Adipocyte (in vitro differentiated cells): ENCODE measurements at places on chromosomes 13 and 19.

DNA sequence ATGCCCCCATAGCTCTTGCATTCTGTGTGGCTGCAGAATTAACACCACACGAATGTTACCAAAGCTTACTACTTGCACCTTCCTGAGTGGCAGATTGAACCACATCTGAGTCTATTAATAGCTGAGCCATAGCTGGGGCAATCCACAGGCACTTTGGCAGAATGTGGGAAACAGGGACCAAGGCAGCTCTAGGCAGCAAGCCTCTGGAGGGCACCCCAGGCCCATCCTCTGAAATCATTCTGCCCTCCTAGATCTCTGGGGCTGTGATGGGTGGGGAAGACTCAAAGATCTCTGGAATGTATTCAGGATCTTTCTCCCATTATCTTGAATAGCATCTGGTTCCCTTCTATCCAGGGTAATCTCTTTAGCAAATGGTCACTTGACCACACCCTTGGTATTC lies 139.3 kb downstream of the TNFRSF19 start:
- DNase-seq = no peak

DNA sequence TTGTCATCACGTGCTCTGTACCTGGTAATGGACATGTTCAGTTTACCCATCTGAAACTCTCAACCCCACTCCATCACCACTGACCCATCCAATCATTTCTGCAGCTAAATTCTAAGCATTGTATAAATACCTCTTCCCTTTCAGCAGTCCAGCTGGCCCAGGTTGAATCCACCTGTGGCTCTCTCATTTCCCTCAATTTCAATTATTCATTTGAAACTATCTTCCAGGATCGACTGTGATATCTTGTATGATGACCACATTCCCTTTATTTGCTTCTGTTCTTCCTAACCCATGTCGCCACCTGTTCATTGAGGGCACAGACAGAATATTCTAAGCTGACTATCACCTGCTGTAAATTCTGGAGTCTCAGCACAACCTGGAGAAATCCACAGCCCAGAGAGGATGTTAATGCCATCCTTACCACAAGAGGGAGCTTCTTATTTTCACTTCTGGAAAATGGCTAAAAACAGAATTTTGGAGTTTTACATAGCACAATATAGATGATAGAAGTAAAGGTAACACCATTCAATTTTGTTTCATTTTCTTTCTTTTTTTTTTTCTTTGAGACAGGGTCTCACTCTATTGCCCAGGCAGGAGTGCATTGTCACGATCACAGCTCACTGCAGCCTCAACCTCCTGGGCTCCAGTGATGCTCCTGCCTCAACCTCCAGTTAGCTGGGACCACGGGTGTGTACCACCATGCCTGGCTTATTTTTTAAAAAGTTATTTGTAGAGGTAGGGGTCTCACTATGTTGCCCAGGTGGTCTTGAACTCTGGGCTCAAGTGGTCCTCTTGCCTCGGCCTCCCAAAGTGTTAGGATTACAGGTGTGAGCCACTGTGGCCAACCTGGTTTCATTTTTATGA lies 38.6 kb downstream of the ZNF823 start:
- DNase-seq = peak; percentile 78

GRCh38 chr19:35755131-35755549 lies 1.7 kb downstream of the HSPB6 start:
- no peak for DNase-seq

- DNase-seq = no peak
Observed at GRCh38 chr19:46844067-46844489, 6.6 kb downstream of the AP2S1 start.

- no peak for DNase-seq
Observed at GRCh38 chr19:1067341-1067957, 482 bp downstream of the ARHGAP45 start.

DNA sequence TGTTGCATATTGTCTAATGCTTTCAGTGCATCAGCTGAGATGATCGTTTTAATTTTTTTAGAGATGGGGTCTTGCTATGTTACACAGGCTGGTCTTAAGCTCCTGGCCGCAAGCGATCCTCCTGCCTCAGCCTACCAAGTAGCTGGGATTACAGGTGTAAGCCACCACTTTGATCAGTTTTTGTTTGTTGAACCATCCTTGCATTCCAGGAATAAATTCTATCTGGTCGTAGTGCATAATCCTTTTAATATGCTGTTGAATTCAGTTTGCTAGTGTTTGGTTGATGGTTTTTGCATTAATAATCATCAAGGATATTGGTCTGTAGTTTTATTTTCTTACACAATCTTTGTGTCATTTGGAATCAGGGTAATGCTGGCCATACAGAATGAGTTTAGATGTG lies 4.4 kb downstream of the ZNF211 start:
- DNase-seq = no peak

DNA sequence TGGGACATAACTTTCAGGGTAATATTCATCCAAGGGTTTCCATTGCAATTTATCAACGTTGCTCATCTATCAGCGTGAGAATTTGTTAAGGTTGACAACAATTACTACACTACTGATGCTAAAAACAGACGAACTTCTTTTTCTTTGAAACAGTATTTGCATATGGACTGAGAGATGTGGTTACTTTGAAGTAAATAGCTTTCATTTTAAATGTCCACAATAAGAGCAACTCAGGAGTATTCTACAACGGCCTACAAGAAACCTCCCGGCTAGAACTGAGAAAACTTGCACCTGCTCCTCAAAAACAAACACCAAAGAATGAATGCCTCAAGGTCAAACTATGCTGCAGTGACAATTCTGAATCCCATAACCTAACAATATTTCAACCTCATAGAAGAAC lies 238.4 kb downstream of the IRS2 start:
- no peak for DNase-seq

GRCh38 chr13:46649816-46650215 lies 96.8 kb downstream of the LRCH1 start:
- no peak for DNase-seq

DNA sequence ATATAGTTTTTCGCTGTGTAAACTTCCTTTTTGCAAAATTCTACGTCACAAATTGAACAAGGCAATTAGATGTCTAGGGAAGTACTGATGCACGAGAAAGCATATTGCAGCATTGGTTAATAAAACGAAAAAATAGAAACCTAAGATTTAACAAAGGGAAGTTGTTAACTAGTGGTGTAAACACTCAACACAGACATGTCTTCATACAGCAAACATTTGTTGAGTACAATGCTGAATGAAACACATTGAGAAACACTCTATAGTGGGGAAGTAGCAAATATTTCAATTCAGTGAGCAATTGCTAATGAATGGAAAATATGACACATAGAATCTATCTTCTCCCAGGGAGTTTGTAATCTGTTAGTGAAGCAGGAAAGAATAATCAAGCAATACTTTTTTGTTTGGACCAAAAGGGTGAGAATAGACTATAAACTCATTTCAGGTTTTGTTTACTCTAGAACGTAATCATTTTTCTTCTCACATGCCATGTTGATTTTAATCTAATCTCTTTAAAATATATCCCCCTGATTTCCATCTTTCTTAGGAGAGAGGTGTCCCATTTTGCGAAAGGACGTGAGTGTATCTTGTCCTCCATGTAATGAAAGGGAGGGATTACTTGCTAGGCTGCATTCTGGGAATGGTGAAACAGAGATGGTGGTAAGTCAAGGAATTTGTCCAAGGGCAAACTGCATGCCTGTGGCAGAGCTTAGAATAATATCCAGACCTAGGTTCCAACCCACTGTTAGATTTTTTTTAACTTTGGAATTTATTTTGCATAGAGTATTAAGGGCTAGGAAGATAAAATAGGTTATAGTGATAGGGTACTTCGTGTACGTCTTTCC lies 1.7 kb upstream of the ANKRD10 start:
- DNase-seq = peak; percentile 86

- peak; percentile 75 for DNase-seq
Observed at GRCh38 chr19:18436671-18437490, 1.1 kb downstream of the ISYNA1 start.

DNA sequence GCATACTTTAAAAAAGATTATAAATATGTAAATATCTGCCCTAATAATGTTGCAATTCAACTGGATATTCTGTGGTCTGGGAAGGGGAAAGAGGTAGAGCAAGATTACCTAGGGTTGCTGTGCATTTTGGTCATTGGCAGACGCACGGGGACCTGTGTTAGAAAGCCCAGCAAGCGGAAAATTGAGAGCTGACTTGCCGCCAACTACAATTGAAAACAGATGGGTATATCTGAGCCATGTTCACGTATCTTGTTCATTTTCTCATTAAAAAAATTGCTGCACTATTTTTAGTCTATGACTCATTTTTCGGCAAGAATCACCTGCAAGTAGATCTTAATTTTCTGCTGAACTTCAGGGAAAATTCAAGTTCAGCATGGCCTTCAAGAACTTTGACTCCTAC lies 308.5 kb upstream of the TMTC4 start:
- DNase-seq = no peak

DNA sequence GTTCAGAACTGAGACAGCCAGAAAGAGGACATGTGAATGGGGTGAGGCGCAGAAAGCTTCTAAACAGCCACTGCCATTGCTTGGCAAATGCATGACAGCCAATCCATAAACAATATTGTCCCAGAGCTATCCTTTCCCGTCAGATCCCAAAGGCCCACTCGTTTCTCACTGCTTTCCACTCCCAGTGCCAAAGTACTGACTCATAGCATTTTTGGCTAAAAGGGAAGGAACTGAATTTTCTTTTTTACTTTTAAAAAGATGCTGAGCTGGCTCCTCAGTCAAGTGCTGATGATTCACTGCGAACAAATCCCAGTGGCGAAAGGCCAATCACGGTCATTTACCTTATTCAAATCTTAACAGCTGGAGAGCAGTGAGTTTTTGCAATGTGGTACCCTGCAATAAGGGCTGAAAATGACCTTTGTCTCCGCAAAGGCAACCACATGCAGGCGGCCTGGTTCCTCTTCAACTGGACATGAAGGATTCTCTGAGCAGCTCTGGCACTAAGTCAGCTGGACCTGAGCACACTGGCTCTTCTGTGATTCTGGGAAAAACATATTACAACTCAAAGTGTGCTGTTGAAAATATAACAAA lies 151.7 kb downstream of the DCLK1 start:
- peak; percentile 93 for DNase-seq

- DNase-seq = peak; percentile 15
Observed at GRCh38 chr13:23969647-23970046, 72.3 kb upstream of the C1QTNF9B start.

DNA sequence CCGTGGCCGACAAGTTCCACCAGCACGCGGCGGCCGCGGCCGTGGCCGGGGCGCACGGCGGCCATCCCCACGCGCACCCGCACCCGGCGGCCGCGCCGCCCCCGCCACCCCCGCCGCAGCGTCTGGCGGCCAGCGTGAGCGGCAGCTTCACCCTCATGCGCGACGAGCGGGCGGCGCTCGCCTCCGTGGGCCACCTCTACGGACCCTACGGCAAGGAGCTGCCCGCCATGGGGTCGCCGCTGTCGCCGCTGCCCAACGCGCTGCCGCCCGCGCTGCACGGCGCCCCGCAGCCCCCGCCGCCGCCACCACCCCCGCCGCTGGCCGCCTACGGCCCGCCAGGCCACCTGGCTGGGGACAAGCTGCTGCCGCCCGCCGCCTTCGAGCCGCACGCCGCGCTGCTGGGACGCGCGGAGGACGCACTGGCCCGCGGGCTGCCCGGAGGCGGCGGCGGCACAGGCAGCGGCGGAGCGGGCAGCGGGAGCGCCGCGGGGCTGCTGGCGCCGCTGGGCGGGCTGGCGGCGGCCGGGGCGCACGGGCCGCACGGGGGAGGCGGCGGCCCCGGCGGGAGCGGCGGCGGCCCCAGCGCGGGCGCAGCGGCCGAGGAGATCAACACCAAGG lies 821 bp downstream of the ONECUT3 start:
- DNase-seq = no peak

GRCh38 chr13:59230484-59231264 lies 933.1 kb downstream of the DIAPH3 start:
- no peak for DNase-seq

DNA sequence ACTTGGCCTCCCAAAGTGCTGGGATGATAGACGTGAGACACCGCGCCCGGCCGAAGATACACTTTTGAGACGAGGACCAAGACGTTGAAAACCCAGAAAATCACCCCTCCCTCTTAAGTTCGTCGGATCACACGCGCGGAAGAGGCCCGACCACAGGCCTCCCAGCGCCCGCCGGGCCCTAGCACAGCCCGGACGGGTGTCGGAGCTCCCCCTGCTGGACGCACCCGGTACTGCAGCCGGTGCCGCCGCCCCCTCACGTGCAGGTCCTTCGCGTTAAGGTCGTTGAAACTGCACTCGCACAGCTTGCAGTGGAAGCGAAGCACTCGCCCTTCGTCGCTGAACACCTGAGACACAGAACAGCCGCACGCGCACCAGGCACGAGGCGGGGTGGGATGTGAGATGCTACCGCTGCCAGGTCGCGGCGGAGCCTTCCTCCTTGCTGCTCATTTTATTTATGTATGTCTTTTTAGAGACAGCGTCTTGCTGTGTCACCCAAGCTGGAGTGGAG lies 35.7 kb upstream of the MATK start:
- DNase-seq = peak; percentile 43

GRCh38 chr13:98781045-98781444 lies 28.6 kb upstream of the SLC15A1 start:
- DNase-seq = no peak
